ENCODE measurements at places on chromosomes 2 and 18.

DNA sequence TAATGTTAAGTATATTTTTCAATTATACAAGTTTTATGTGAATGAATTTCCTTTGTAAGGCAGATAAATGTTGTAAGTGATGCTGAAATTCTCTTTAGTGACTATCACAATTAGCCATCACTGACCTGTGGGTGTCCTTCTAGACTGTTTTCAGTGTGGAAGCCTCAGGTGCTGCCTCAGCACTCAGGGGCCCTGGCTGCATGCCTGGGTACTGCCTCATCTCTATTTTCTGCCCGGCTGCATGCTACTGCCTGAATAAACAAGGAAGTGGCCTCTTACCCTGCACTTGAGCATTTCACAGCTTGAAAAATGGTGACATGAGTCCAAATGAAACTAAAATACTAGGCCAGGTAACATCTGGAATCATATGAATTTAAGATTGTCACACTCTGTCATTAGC, 787.6 kb upstream of the SALL3 start:
- no peak for DNase-seq

DNA sequence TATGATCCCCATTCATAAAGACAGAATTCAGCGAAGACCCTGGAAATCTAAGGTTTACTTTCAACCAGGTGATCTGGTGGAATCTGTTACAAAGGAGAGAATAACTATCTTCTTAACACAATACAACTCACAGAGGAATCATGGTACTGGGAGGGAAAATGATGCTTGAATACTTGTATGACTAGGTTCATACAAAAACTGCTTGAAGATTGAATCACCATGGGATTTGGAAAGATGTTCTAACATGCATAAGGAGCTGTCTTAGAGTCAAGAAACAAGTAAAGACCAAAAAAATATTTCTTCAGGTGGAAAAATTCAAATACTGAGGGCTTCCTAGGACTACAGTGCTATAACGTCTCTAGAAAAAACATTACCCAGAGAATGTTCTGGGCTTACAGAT, 32.2 kb downstream of the COL5A2 start:
- no peak for DNase-seq

- DNase-seq, result no peak
Observed at GRCh38 chr2:12463189-12463588, 253.5 kb upstream of the TRIB2 start.

GRCh38 chr18:61876899-61877298, 15.9 kb downstream of the RNF152 start:
- DNase-seq, result no peak

- no peak for DNase-seq
Observed at GRCh38 chr2:221228214-221228769, 343.8 kb downstream of the EPHA4 start.

GRCh38 chr18:80173060-80173459, 64.0 kb downstream of the ADNP2 start:
- no peak for DNase-seq

- DNase-seq, result no peak
Observed at GRCh38 chr2:181614874-181615638, 41.8 kb downstream of the CERKL start.

DNA sequence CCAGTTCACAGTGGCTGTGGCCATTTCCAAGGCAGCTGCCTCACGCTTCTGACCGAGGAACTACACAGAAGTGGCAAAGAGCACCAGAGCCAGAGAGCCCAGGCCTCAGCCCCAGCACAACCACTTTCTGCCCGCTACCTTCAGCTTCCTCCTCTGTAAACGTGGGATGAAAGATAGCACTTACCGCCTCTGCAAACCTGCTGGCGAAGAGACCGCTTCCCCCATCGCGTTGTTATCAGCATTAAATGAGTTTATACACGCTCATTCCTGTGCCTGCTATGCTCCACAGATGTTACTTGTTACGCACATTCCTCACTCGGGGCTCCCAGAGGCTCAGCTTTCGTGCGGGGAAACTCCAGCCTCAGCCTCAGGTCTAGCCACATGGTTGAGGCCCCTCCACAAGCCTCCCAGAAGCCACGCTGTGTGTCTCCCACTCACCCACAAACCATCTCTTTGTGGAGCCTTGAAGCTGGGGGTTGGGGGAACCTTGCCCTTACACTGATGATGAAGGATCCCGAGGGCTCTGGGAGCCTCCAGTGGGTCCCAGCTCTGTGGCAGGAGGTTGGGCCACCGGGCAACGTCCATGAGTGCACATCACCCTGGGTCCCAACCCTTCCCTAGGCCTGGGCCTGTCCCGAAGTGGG, 63.3 kb upstream of the SMAD7 start:
- no peak for DNase-seq

GRCh38 chr2:161733025-161733424, 108.8 kb downstream of the SLC4A10 start:
- DNase-seq, result no peak

DNA sequence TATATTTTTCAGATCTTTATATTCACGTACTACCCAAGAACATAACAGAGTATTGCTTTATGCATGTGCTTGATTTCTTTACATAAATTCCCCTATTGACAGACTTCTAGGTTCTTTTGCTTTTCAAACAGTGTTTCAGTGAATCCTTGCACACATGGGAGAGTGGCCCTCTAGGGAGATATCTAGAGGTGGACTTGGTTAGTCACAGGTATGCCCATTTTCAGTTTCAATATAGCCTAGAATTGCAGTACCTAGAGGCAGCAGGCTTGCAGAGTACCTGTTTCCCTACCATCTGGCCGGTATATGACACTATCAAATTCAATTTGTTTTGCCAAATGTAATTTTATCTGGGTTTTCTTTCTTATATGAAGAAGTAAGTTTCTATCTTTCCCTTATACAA, 36.8 kb downstream of the EML6 start:
- no peak for DNase-seq

DNA sequence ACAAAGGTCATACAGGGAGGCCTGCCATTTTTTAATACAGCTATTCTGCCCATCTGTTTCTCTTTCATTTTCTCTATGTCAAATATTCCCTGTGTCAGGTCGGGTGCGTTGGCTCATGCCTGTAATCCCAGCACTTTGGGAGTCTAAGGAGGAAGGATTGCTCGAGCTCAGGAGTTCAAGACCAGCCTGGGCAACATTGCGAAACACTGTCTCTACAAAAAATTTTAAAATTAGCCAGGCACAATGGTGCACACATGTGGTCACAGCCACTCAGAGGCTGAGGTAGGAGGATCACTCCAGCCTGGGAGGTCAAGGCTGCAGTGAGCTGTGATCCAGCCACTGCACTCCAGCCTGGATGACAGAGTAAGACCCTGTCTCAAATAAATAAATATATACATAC, 34.7 kb downstream of the TMEM37 start:
- DNase-seq, result no peak

DNA sequence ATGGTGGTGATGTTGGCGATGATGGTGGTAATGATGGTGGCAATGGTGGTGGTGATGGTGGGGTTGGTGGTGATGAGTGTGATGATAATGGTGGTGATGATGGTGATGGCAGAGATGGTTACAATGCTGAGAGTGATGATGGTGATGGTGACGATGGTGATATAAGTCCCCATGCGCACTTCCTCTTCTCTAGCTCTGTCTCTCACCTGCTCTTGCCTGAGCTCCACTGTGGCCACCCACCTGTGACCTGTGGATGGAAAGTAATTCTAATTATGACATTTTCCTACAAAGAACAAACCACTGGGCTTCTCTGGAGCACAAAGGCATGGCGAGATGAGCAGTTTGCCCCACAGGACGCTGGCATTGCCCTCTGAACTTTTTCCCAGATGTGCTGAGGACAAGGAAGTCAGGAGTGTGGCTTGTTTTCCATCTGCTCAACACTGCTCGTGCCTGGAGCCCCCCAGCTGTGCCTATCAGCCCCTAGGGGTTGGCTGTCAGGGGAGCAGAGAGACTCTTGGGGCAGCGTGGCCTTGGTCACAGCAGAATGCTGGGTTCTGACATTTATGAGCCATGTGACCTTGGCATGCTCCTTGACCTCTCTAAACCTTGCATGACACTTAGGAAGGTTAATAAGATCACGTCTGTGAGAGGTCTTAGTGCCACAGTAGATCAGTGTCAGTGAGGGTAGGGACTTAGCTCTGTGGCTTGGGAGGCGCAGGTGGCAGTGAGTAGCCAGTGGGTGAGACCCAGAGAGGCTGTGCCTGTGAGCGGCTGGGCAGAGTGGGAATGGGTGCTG, 68.4 kb downstream of the RRM2 start:
- no peak for DNase-seq

GRCh38 chr18:10514082-10514481, 11.7 kb upstream of the NAPG start:
- DNase-seq, result no peak

- DNase-seq, result no peak
Observed at GRCh38 chr2:167862782-167863181, 384.6 kb downstream of the STK39 start.

GRCh38 chr18:77147418-77147852, 14.9 kb upstream of the MBP start:
- DNase-seq, result peak; percentile 45

DNA sequence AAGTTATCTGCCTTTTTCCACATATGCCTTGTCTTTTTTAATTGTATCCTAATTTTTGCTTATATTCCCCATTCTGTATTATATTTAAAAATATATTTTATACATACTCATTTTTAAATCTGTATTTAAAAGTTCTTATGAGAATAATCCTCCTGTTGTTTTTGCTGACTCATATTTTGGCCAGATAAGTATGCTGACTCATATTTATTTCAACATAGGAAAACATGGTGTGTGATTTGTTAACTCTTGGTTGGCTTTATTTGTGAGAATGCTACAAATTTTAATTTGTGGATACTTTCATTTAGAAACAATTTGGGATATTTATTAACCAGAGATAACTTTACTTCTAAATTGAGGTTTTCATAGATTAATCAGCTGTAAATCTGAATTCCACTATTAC, 587.7 kb downstream of the CPS1 start:
- no peak for DNase-seq

DNA sequence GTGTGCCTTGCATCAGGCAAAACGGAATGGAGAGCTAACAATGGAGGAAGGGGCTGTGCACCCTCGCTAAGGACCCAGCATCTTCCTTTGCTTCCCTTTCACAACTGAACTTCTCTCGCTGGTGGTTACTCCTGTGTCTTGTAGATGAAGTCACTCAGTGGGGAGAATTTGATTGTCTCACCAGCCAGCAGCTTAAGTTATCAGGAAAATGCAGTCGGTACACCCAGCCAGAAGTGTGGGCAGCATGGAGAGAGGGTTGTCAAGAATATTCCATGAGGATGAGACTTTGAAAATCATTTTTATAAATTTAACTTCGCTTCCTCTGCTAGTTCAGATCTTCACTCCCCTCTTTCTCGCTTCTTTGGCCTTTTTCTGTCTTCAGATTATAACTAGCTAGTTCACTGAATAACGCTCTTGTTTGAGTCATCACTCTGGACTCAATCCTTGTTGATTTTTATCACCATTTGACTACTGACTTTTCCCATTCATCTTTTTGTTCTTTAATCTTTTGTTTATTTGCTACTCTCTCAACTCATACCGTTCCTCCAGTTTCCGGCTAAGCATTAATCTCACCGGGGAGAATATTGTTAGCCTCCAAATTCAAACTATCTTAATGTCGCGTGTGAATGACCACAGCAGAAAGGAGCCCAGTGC, 221.7 kb downstream of the CD226 start:
- no peak for DNase-seq

- DNase-seq, result no peak
Observed at GRCh38 chr2:212777020-212777491, 238.5 kb upstream of the ERBB4 start.

DNA sequence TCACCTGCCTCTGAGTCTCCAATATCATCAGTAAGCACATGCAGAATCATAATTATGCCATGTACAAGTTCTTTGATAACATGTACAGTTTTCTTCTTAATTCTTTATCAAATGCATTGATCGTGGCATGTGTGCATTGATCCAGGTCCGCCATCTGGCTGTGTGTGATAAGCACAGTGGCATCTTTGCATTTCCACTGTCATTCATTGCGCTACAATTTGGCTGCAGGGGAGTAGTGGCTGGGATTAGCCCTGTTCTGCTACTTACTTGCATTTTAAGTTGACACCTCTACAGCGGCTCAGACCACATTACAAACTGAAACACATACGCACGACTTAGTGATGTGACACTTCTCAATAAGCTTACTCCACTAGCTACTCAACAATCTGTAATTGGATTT, 83.6 kb upstream of the OTX1 start:
- DNase-seq, result no peak

DNA sequence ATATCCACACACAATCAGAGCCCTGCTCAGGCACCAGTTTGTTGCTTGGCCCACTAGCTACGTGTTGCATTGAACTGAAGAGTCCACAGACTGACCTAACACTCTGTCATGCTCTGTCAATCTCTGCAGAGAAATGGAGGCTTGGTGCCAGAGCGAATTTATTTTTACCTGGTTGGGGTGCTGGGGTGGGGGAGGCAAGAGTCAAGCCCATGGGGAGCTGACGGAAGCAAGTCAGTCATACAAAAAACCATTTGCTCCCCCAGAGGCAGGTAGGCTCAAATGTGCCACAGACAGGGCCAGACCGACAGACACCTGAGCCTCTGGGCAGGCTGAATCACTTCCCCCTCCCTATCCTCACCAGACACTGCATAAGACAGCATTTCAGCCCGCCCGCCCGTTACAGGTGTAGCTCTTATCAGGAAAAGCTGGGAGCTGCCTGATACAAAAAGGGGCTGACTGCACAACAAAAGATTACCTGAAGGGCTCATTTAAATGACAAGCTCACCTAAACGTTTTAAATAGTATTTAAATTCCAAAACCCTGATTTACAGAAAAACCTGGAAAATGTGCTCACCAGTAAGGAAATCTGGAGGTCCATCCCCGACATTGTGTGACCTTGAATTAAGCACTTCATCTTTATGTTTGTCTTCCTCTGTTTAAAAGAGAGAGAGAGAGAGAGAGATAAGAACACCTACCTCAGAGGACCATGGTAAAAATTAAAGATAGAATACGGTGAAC, 2.1 kb upstream of the PCBP1 start:
- peak; percentile 82 for DNase-seq

GRCh38 chr2:193703411-193703810, 1508.7 kb upstream of the TMEFF2 start:
- no peak for DNase-seq

DNA sequence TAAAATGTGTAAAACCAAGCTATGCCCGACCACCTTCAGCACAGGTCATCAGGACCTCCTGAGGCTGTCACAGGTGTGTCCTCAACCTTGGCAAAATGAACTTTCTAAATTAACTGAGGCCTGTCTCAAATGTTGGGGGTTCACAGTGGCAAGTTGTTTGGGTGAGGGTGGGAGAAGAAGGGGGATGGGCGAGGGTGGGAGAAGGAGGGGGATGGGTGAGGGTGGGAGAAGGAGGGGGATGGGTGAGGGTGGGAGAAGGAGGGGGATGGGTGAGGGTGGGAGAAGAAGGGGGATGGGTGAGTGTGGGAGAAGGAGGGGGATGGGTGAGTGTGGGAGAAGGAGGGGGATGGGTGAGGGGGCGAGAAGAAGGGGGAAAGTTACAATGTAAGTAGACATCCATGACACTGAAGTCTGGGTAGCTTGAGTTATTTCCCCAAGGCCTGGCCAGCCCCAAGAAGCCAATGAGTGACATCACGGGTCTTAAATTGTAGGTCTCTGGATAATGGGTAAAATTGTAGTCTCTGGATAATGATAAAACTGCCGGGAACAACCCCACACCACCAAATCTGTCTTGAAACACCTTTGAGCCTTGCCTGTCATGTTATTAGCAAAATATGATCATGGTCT, 56.3 kb downstream of the TIMM21 start:
- DNase-seq, result no peak

GRCh38 chr2:46780801-46781445, 134.7 kb downstream of the MCFD2 start:
- no peak for DNase-seq
